Activated CD8-positive, alpha-beta memory T cell treated with anti-CD3 and anti-CD28 coated beads, Interleukin-2, amount 10 ng/mL, durations not matched to agents 7 days and 5 days (primary cell): ENCODE measurements at places on chromosomes 5 and 9. TPM values are rescaled to one million over a fixed set of nuclear protein-coding genes. Genes with fewer than 3 reads are reported as not detected.
A peak's percentile ranks its signal among the peaks of the same experiment; 100 is the strongest.

Gene PCDHA7
- not detected for total RNA-seq

DNA sequence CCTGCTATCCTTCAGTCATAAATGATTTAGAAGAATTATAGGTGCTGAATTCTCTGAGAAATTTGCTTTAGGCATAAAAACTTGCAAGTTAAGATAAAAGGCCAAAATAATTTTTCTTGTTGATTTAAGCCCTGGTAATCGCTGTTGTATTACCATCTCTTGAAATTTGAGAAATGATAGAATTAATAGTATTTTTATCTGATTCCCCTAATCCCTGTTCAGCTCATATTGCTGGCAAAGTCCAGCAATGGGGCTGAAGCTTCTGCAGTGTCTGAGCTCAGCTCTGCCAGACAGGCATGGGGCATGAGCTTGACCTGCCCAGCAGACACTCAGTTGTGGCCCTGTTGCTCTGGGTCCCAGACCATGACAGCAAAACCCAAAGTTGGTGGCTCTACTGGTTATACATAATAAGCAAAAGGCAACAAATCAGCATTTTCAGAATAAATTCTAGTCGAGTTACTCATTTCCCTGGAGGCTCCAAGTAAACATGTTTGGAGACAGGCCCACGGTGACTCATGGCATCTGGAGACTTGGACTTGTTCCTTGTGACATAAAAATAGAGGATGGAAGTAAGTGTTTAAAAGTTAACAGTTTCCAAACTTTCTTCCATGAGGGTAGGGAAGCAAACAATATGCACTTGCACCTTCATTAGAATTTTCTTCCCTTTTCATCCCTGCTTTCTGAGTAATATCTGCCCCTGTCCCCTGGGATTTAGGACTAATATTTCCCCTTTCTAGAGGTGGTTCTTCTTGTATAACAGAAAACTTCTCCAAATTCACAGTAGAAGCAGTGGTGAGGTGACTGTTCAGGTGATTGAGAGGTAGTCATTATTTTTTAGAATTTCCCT lies 60.2 kb upstream of the SLC2A8 start:
- DNase-seq = no peak
- no peak overlapping the region for H3K4me3 ChIP-seq
- no peaks in the 10 kb centered on the region for H3K27me3 ChIP-seq
- no peaks in the 10 kb centered on the region for H3K36me3 ChIP-seq

Gene TAF11L10
- not detected for total RNA-seq

DNA sequence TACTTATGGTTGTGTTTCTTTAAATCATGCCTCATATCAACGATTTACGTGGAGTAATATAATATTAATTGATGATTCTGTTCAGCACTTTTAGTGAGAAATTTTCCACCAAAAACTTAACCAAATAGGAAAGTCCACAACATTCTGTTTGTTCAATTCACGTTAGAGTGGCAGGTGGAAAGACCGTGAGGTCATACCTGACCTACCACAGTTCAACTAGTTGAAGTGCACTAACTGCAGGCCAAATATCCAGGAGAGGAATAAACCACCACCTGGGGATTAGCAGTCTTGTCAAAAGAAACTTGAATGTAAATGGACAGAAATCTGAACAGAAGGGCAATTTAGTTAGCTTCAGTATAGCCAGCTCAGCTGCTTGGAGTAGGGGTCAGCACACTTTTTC lies 577.7 kb downstream of the KIF4B start:
- no peak overlapping the region for H3K27ac ChIP-seq
- no peaks in the 10 kb centered on the region for H3K27me3 ChIP-seq
- no peak overlapping the region for H3K4me3 ChIP-seq
- H3K4me1 ChIP-seq = no peaks in the 10 kb centered on the region
- DNase-seq = no peak
- no peaks in the 10 kb centered on the region for H3K36me3 ChIP-seq

- no peak overlapping the region for H3K27ac ChIP-seq
- DNase-seq = no peak
These were observed 43.4 kb upstream of the KIAA1958 start for GRCh38 chr9:112443200-112443599.

Gene DAB2IP
- 0.07 TPM for total RNA-seq

DNA sequence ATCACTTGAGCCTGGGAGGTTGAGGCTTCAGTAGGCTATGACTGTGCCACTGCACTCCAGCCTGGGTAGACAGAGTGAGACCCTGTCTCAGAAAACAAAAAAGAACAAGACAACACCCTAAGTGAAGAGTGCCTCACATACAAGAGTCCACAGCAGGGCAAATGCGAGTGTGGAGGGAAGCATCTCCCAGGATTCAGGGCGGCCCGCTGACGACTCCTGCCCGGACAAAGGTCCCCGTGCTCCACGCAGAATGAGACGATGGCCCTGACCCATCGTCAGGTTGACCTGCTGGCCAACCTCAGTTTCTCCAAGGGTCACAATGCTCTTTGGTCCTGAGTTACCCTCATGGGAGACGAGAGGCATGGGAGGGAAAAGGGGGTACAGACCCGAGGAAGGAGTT lies 18.3 kb downstream of the MRNIP start:
- H3K4me1 ChIP-seq = peaks cover 22% of the 10 kb centered on the region
- peaks cover 28% of the 10 kb centered on the region for H3K36me3 ChIP-seq
- H3K27me3 ChIP-seq = no peaks in the 10 kb centered on the region
- no peak overlapping the region for H3K4me3 ChIP-seq

- H3K27ac ChIP-seq = no peak overlapping the region
- H3K4me1 ChIP-seq = no peaks in the 10 kb centered on the region
- peak; percentile 18 for DNase-seq
- peaks cover 4% of the 10 kb centered on the region for H3K27me3 ChIP-seq
- no peak overlapping the region for H3K4me3 ChIP-seq
- H3K36me3 ChIP-seq = no peaks in the 10 kb centered on the region
These were observed 68.9 kb downstream of the FAT2 start for GRCh38 chr5:151522226-151522625.

GRCh38 chr9:133099726-133100505 lies 21.1 kb downstream of the RALGDS start:
- no peaks in the 10 kb centered on the region for H3K27me3 ChIP-seq
- H3K4me1 ChIP-seq = no peaks in the 10 kb centered on the region
- H3K27ac ChIP-seq = no peak overlapping the region
- H3K36me3 ChIP-seq = peaks cover 64% of the 10 kb centered on the region
- DNase-seq = no peak
- no peak overlapping the region for H3K4me3 ChIP-seq

DNA sequence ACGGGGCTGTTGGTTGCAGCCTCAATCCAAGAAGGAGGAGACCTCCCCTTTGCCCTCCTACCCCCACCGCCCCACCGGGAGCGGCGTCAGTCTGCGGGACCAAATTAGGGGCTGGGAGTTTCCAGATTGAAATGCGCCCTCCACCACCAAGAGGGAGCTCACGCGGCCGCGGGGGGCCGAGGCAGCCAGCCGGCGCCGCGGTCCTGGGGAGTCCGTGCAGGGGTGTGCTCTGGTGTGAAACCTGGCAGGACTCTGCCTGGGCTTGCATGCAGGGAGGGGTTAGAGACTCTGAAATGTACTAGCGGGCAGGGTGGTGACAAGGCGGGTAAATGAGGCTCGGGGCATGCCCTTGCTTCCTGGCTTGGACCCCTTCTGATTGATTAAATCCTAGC lies 989 bp upstream of the FBN2 start:
- H3K27ac ChIP-seq = no peak overlapping the region
- H3K36me3 ChIP-seq = peaks cover 3% of the 10 kb centered on the region
- H3K27me3 ChIP-seq = peaks cover 30% of the 10 kb centered on the region
- H3K4me3 ChIP-seq = no peak overlapping the region

Gene C9orf152
- total RNA-seq = not detected

DNA sequence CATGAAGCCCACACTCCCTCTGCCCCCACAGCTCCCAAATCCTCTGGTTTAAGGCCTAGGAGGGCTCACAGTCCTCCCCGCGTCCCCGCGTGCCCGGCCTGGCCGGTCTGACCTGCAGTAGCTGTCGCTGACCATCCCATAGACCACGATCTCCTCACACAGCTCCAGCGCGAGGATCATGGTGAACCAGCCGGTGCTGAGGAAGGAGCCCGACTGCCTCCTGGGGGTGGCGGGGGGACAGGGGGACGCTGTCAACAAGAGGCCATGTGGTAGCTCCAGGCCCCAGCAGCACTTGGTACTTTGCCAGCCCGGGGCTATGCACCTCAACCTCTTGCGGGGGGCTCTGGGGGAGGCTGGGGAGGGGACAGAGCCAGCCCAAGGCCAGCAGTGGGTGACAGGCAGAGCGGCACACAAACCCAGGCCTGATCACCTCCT lies 7.0 kb downstream of the ST6GALNAC4 start:
- no peaks in the 10 kb centered on the region for H3K27me3 ChIP-seq
- H3K4me1 ChIP-seq = peaks cover 72% of the 10 kb centered on the region
- no peak overlapping the region for H3K27ac ChIP-seq
- no peak for DNase-seq
- no peak overlapping the region for H3K4me3 ChIP-seq

- H3K27ac ChIP-seq = no peak overlapping the region
- no peak overlapping the region for H3K4me3 ChIP-seq
- H3K4me1 ChIP-seq = no peaks in the 10 kb centered on the region
- DNase-seq = no peak
These were observed 345.6 kb downstream of the EBF1 start for GRCh38 chr5:158754018-158754514.

- peaks cover 42% of the 10 kb centered on the region for H3K4me1 ChIP-seq
- no peak within 1 kb of the TSS for H3K4me3 ChIP-seq
- DNase-seq = no peak
- H3K27ac ChIP-seq = peak within 1 kb of the TSS; percentile 4
- H3K27me3 ChIP-seq = no peaks in the 10 kb centered on the region
These were observed at the start of gene SLC34A1 for GRCh38 chr5:177384134-177384533. Gene SLC34A1 (plus strand): TSS chr5:177384434. CDS start chr5:177385742, 1,308 bp downstream.

DNA sequence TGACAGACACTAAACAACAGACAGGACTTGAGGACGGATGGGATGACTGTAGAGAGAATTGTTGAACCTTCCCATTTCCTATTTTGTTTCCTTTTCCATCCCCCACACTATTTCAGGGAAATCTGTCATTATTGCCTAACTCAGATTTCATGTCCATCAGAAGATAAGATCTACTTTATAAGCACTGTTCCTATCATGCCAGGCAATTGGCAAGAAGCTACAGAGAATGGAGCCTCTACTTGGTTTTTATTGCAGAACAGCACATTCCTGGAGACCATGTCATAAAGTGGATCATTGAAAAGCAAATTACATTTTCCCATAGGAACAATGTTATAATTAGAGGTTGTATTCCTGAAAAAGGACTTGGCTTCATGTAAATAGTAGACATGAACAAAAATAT lies 173.7 kb upstream of the KIF2A start:
- H3K4me3 ChIP-seq = no peak overlapping the region
- H3K36me3 ChIP-seq = no peaks in the 10 kb centered on the region
- H3K27ac ChIP-seq = no peak overlapping the region
- DNase-seq = no peak
- H3K4me1 ChIP-seq = no peaks in the 10 kb centered on the region

GRCh38 chr5:36395260-36395659 lies 93.6 kb upstream of the RANBP3L start:
- no peaks in the 10 kb centered on the region for H3K4me1 ChIP-seq
- no peak overlapping the region for H3K4me3 ChIP-seq
- DNase-seq = no peak
- H3K27me3 ChIP-seq = peaks cover 22% of the 10 kb centered on the region
- H3K27ac ChIP-seq = no peak overlapping the region

DNA sequence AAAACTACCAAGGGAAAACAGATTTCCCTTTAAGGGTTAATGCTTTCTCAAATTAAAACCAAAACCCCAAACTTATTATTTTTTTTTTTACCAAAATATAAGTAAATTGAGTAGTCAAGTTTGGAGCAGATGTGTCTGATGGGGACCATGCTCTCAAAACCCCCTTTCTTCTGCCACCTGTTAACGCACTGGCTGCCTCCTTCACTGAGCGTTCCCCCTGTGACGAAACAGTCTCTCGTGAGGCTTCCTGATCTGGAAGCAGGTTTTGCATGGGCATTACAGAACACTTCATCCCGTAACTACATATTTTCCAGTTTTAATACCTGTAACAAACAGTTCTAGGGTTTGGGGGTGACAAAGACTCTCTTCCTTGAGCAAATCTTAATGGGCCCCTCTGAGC lies 59.4 kb downstream of the ANKH start:
- no peak for DNase-seq
- no peak overlapping the region for H3K4me3 ChIP-seq
- no peaks in the 10 kb centered on the region for H3K27me3 ChIP-seq

DNA sequence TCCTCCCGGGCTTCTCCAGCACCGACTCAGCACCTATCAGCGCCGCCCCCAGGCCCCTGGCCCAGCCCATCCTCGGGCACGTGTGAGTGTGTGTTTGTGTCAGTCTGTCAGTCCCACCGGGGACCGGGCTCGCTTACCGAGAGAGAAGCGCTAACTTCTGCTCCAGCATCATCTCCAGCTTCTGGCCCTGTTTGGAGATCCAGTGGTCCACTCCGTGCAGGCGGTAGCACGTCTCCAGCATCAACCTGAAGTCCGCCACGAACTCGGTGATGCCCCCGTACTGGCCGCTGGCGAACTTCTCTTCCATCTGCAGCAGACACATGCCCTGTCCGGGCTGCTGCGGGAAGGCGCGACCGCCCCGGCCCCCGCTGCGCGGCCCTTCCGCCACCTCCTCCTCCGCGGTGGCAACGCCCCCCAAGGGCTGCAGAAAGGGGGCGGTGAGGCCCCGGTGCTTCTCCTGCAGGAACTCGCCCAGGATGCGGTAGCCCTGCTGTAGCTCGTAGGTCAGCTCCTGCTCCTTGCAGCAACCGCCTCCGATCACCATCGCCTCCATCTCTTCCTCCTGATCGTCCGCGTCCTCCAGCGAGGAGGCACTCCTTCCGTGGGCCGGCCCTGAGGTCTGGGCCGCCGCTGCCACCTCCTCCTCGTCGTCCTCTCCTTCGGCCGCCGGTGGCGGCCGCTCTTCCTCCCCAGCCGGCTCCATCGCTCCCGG lies 8.2 kb downstream of the RANBP6 start:
- peak; percentile 97 for DNase-seq
- H3K27ac ChIP-seq = peak overlapping the region; percentile 92
- H3K4me3 ChIP-seq = peak overlapping the region; percentile 94
- H3K36me3 ChIP-seq = peaks cover 21% of the 10 kb centered on the region
- no peaks in the 10 kb centered on the region for H3K27me3 ChIP-seq
- peaks cover 51% of the 10 kb centered on the region for H3K4me1 ChIP-seq

Gene ADAMTS16
- total RNA-seq = not detected

Gene IL33
- total RNA-seq = not detected

- H3K4me1 ChIP-seq = no peaks in the 10 kb centered on the region
- H3K4me3 ChIP-seq = no peak overlapping the region
- no peaks in the 10 kb centered on the region for H3K27me3 ChIP-seq
- no peak overlapping the region for H3K27ac ChIP-seq
These were observed 28.7 kb downstream of the SMIM32 start for GRCh38 chr5:136164226-136164625.

GRCh38 chr5:180472269-180472668 lies 21.9 kb upstream of the CNOT6 start:
- no peaks in the 10 kb centered on the region for H3K36me3 ChIP-seq
- H3K27me3 ChIP-seq = peaks cover 19% of the 10 kb centered on the region
- no peak overlapping the region for H3K27ac ChIP-seq
- H3K4me3 ChIP-seq = no peak overlapping the region
- H3K4me1 ChIP-seq = no peaks in the 10 kb centered on the region

DNA sequence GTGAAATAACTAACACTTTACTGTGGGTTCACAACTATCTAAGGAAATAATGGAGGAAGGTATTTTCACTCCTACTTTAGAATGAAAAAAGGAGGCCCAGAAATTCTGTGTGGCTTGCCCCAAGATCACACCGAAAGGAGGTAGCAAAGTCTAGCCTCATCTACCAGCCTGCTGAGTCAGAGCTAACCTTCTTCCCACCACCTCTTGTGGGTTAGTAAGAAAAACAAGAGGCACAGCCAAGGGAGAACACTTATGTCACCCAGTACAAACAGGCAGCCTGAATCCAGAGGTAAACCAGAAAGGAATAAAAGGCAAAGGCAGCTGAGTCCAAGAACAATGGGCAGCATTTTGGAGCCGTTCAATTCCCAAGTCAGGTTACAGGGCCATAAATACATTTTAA lies 91.9 kb upstream of the RASEF start:
- no peak overlapping the region for H3K4me3 ChIP-seq
- H3K27ac ChIP-seq = no peak overlapping the region
- no peaks in the 10 kb centered on the region for H3K36me3 ChIP-seq
- no peaks in the 10 kb centered on the region for H3K27me3 ChIP-seq
- H3K4me1 ChIP-seq = peaks cover 3% of the 10 kb centered on the region
